ENCODE measurements at places on chromosomes 3 and 15. TPM values are rescaled to one million over a fixed set of nuclear protein-coding genes. Genes with fewer than 3 reads are reported as not detected.

DNA sequence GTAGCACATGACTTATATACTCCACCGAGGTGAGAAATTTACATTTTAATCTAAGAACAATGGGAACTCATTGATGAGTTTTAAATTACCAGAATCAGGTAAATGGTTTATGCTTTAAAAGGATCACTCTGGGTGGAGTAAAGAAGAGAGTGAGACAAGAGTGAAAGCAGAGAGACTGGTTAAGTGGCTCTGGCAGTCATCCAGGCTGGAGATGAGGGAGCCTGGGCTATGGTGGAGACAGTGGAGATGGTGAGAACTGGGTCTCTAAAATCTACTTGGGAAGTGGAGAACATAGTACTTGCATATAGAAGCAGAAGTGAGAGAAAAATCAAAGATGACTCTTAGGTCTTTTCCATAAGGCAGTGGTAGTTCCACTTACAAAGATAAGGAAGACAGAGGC, 37.1 kb upstream of the SLC25A36 start:
- H3K36me3 ChIP-seq: no peaks in the 10 kb centered on the region
- H3K27ac ChIP-seq: no peak overlapping the region
- no peak overlapping the region for H3K4me3 ChIP-seq
- peaks cover 8% of the 10 kb centered on the region for H3K27me3 ChIP-seq
- DNase-seq: no peak

Gene SKOR1
- 0.89 TPM for total RNA-seq

Gene TRIM59
- total RNA-seq: 43.5 TPM

Gene TRIM69
- 55.7 TPM for total RNA-seq

DNA sequence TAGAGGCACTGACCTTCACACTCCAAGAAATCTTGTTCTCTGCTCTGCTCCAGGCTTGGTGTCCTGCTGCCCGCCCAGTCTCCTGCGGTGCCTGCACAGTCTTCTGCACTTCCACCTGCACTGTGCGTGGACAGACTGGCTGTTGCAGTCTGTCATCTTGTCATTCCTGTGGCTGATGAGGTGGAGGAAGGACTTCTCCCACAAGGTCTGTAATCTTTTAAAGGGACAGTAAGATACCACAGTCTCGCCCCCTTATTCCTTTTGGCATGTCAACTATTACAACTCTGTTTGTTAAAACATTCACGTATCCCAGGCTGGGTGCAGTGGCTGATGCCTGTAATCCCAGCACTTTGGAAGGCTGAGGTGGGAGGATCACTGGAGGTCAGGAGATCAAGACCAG, 54.1 kb upstream of the IGF2BP2 start:
- no peak overlapping the region for H3K27ac ChIP-seq
- peaks cover 3% of the 10 kb centered on the region for H3K27me3 ChIP-seq
- no peak for DNase-seq
- peaks cover 1% of the 10 kb centered on the region for H3K4me1 ChIP-seq

- no peak for DNase-seq
- H3K4me3 ChIP-seq: no peak overlapping the region
- no peak overlapping the region for H3K27ac ChIP-seq
- H3K36me3 ChIP-seq: no peaks in the 10 kb centered on the region
Measured at GRCh38 chr15:28080386-28080785, 18.7 kb downstream of the OCA2 start.

GRCh38 chr3:31275038-31275572, 257.6 kb upstream of the STT3B start:
- peaks cover 15% of the 10 kb centered on the region for H3K4me1 ChIP-seq
- no peak overlapping the region for H3K27ac ChIP-seq
- no peak for DNase-seq
- no peaks in the 10 kb centered on the region for H3K36me3 ChIP-seq

GRCh38 chr3:168889666-168890065, 773.8 kb downstream of the MECOM start:
- H3K36me3 ChIP-seq: no peaks in the 10 kb centered on the region
- no peak overlapping the region for H3K27ac ChIP-seq
- no peak overlapping the region for H3K4me3 ChIP-seq
- no peak for DNase-seq
- H3K27me3 ChIP-seq: no peaks in the 10 kb centered on the region

Measured in activated naive CD8-positive, alpha-beta T cell treated with anti-CD3 and anti-CD28 coated beads, Interleukin-2, amount 10 ng/mL, durations not matched to agents 7 days and 5 days (primary cell).